CD4-positive, alpha-beta T cell treated with Interferon gamma for 1 hour (primary cell): ENCODE measurements at places on chromosomes 11 and 22.

- DNase-seq = no peak
Measured at GRCh38 chr11:45563810-45564209, 101.6 kb downstream of the CHST1 start.

GRCh38 chr22:44214764-44215163 lies 34.0 kb downstream of the PARVG start:
- DNase-seq = no peak

- no peak for DNase-seq
Measured at GRCh38 chr22:39220450-39220849, 24.3 kb downstream of the PDGFB start.

GRCh38 chr22:49670456-49671330 lies 157.0 kb downstream of the BRD1 start:
- no peak for DNase-seq

GRCh38 chr22:47257976-47258375 lies 495.5 kb downstream of the TBC1D22A start:
- no peak for DNase-seq

DNA sequence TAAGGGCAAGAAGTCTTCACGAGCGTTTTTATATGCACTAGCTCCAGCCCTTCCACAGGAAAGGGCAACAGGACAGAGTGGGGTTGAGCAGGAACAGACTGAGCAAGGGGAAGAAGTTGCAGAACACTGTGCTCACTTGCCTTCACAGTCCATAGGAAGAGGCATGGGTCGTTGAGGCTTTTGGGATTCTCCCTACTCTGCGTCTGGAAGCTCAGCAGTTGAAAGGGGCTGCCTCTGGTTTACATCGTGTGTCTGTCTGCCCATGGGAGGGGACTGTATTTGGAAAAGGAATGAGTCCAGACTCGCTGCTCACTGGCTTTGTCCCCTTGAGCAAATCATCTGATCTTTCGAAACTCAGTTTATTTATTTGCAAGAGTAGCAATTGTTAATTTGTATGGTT lies 1.1 kb upstream of the PDGFD start:
- no peak for DNase-seq

DNA sequence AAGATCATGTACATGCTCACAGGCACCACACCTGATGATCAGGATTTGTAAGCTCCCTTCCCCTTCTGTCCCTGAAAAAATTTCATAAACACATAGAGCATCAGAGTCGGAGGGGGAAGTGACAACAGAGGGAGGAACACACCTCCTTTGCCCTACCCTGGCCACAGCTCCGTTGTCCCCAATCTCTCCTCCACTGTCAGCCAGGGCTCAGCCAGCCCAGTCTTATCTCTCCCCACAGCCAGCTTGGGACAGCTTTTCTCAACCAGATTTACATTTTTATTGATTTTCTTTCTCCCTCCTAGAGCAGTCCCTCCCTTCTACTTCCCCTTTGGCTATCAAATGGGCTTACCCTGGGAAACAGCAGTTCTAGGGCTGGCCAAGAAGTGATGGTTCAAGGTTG lies 32.1 kb upstream of the TPBGL start:
- no peak for DNase-seq

GRCh38 chr11:2928605-2929530 lies at the start of gene PHLDA2:
Gene PHLDA2 (minus strand): TSS chr11:2929420. CDS start chr11:2929364, 56 bp downstream.
- peak; percentile 62 for DNase-seq

DNA sequence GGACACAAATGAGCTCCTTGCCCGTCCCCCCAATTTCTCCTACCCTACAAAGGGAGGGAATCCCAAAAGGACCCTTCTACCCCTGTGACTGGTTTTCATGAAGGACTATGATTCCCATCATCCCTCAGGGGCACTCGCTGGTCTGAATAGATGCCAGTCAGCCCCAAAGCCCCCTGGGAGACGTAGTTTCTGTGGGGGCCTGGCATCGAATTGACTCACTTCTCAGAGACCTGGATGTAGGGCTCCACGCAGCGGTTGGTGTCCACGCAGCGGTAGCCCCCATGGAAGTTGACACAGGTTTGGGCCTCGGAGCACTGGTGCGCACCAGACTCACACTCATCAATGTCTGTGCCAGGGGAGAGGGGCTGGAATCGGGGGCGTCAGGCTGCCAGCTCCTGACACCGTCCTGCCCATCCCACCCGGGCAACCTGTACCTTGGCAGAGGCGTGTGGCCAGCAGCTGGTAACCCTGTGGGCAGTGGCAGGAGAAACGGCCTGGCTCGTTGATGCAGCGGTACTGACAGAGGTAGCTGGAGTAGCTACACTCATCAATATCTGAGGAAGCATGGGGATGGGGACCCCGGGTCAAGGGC lies 4.4 kb downstream of the EFEMP2 start:
- DNase-seq = no peak

DNA sequence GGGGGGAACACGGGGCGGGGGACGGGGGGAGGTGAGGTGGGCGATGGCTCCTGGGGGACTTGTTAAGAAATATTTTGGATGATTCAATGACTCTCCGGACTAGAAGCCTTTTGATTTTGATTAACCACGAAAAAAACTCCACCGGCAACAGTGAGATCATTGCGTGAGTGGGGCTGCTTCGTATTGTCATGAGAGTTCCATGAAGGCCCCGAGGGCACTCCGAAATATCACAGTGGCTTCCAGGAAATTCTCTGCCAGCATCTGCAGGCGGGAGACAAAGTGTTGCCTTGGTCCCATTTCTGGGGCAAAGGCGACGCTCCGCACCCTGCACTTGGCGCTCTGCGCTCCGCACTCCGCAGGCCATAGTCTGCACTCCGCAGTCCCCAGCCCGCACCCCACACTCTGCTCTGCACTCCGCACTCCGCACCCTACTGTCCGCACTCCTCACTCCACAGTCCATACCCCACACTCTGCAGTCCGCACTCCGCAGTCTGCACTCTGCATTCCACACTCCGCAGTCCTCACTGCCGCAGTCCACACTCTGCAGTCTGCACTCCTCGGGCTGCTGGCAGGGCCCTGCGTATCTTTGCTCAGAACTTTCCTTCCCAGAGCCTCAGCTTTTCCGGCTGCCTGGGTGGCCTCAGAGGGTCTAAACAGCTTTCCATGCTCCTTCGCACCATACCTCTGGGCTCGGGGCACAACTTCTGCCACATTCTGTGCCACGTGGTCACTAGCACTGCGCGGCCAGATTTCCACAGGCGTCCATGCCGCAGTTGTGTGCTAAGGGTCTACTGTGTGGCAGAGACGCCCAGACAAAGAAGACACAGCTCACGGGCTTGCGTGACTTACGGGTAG lies 61.1 kb downstream of the LINC01488 start:
- DNase-seq = no peak

GRCh38 chr11:66321606-66322005 lies 4.8 kb upstream of the CD248 start:
- no peak for DNase-seq

GRCh38 chr11:17421781-17422180 lies 33.3 kb upstream of the KCNJ11 start:
- no peak for DNase-seq

DNA sequence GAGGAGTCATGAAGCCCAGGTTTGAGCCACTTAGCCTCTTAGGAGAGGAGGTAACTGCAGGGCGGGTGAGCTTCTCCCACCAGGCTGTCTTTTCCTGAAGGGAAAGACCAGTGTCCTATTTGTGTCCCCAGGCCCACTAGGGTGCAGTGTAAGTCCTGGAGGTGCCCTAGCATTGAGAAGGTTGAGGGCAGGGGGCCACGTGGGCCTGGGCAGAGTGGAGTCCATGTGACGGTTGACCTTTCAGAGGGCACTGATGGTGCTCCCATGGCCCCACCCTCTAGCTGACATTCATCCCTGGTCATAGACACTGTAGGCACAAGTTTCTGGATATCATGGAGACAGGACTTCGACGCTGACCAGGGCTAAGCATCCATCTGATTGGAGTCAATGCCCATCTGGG lies 44.1 kb upstream of the TP53I11 start:
- DNase-seq = no peak
